ENCODE measurements at places on chromosomes 3 and 15.
A peak's percentile ranks its signal among the peaks of the same experiment; 100 is the strongest.

DNA sequence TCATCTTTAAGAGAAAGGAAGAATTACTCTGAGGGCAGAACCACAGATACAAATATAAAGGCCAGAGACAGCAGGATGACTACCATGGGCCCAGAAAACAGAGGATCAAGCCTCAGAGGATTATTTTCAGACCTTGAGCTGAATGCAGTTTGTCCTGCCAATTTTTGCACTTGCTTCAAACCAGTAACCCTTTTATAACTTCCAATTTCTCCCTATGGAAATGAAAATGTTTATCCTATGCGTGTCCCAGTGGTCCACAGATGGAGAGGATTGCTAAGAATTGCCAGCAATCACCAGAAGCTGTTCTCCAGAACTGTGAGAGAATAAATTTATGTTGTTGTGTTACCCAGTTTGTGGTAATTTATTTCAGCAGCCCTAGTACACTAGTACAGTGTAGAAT is 26.4 kb upstream of the MME start:
- DNase-seq = no peak

DNA sequence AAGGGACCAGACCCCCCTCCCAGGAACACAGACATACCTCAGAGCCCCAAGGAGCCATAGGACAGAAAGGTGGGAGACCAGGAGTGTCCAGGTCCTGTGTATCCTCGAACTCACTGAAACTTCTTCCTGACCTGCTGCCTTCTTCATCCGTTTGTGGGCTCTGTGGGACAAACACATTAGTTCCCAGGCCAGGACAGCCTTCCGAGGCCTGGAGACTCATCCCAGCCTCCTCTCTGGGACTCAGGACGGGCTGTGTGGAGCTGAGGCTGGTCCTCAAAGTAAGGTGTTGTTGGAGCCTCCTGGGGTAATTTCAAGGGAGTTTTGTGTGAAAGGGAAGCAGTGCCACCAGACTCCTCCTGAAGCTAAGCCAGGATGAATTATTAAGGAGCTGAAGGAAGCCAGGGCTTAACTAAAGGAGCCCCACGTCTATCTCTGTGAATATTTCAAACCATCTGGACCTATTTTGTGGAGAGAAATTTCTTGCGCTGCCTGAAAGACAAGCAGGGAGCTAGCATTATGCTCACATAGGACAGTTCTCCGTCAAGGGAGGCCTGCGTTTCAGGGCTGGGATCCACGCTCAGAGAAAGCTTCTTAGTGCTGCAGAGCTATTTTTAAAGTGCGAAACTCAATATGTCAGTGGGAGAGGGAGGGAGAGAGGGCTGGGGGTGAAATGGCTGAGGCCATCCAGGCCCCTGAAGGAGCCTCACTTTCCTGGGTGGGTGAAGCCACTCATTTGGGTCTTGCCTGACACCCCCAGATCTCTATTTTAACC is 29.8 kb upstream of the PLA2G4E start:
- no peak for DNase-seq

- DNase-seq = peak; percentile 57
These were observed 8.1 kb downstream of the CAV3 start for GRCh38 chr3:8741581-8742261.

GRCh38 chr15:77631745-77632533 is 773 bp downstream of the LINGO1 start:
- no peak for DNase-seq

- no peak for DNase-seq
These were observed 106.6 kb downstream of the LRIG1 start for GRCh38 chr3:66394019-66394752.

GRCh38 chr3:124529826-124530571 is 200.3 kb upstream of the UMPS start:
- no peak for DNase-seq

DNA sequence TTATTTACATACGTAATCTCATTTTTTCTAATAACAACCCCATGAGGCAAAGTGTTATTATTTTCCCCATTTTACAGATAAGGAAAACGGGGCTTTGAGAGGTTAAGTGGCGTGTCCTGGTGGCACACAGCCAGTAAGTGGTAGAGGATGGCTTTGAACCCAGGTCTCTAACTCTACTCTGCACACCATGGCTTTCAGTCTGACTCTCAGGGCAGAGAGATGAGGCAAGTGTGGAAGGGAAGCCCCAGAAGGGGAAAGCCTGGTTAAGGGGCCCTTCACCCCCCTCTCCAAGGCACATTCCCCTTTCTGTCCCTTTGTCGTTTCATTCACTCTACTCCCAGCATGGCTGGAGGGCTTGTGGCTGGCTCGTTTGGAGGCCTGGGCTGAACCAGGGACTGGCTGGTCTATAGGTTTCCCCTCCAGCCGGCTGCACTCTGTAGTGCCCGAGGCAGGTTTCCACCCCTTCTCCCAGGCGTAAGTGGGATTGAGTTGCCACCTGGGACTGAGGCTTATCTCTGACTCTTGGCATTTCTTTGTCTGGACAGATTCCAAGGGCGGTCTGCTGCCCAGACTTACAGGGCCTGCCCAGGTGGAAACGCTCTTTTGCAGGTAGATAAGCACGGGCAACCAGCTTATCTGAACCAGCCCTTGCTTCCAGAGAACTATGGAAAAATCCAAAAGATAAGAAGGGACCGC is 12.1 kb downstream of the SEMA4B start:
- DNase-seq = no peak

GRCh38 chr3:143036557-143036956 is 35.2 kb downstream of the U2SURP start:
- no peak for DNase-seq

GRCh38 chr3:119663885-119664284 is 3.5 kb upstream of the POPDC2 start:
- no peak for DNase-seq

DNA sequence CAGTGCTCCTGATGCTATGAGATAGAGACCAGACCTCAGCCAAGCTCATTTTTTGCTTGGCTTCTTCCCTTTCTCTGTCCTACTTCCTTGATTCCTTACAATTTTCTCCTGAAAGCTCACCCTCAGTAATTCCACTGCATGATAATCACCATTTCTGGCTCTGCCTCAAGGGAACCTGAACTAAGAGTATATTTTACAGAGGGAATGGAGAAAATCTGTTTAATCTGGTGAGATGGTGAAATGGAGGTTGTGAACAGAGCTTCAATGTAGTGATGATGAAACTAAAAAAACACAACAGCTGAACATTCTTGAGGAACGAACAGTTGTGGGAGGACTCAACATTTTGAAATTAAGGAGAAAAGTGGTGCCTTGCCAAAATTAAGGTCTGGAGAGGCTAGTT is 16.3 kb downstream of the HHLA2 start:
- peak; percentile 57 for DNase-seq

- DNase-seq = no peak
These were observed 39.3 kb downstream of the CHRD start for GRCh38 chr3:184419171-184419570.

DNA sequence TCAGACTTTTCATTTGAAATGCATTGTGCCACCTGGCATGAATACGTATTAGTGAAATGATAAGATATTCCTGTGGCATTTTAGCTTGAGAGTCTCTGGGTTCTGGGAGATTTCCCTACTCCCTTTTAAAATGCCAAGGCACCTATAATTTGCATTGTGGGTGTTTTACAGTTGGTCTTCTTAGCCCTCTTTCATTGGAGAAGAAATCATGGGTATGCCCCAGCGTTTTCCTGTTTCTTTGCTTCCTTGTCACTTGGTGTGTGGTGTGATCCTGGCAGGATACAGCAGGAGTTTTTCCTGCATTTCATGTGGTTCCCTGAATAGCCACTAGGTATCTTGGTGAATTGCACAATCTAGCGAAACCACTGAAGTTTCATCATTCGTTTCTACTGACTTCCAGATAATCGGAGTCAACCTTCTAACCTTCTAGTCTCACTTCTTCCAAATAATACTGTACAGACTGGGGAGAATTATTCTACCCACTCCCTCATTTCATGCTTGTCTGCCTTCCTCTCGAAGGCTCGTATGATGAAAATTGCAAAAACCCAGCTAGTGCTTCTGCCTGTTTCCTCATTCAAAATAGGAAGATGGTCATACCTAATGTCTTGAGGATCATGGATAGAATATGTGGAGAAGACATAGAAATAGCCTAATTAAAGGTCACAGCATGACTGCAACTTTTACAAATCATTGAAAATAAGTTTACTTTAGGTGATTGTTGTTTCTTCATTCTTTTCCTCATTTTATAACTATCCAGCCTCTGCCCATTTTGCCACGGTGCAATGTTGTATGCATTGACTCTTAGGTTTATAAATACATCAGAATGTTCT is 2.6 kb downstream of the BHLHE40 start:
- DNase-seq = peak; percentile 50

DNA sequence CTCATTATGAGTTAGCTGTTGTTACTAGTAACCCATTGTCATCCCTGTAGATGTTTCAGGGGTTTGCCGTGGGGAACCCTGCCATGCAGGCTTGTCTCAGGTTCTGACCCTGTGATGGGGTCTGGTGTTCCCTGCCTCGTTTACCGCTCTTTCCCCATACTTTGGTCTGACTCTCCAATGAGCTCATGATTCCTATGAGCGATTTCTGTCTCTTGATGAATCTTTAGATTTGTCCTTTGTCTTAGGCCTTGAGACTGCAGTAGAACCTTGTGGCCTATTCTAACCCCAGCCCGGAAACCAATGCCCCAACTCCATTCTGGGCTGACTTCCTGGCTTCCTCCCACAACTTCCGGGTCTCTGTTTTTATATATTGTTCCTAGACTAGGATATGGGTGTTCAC is 11.3 kb upstream of the IQGAP1 start:
- DNase-seq = no peak

DNA sequence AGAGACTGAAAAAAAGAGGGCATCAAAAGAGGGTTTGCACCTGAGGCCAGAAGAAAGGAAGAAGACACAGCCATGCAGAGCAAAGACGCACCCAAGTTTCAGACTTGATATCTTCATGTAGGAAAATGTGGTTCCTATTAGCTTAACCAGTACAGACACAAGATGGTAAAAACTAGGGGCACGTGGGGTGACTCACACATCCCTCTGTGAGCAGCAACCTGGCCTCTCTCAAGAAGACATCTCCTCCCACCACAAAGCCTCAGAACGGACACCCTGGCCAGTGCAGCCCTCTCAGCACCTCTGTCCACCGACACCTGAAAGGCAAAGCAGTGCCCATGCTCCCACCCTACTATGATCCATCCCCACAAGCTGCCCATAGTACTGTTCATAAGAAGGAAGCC is 33.3 kb downstream of the GLB1 start:
- peak; percentile 42 for DNase-seq

DNA sequence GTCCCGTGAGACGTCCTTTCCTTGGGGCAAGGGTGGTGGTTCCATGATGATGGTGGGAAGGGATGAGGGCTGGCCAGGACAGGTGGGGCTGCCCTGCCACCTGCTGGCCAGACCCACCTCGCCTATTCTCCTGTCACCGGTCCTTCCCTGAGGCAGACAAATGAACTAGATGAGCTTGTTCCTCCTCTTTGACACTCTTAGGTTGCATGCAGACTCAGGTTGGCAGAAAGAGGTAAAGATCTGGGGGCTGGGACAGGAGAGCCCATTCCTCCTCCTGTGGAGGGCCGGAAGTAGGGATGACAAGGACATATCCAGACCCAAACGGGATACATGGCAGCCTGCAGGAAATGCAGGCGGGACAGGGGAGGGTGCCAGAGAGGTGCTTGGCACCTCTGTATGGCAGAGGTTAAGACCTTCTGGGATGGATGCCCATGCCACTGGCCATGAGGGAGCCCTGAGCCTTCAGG is 38.6 kb downstream of the ACSBG1 start:
- no peak for DNase-seq

DNA sequence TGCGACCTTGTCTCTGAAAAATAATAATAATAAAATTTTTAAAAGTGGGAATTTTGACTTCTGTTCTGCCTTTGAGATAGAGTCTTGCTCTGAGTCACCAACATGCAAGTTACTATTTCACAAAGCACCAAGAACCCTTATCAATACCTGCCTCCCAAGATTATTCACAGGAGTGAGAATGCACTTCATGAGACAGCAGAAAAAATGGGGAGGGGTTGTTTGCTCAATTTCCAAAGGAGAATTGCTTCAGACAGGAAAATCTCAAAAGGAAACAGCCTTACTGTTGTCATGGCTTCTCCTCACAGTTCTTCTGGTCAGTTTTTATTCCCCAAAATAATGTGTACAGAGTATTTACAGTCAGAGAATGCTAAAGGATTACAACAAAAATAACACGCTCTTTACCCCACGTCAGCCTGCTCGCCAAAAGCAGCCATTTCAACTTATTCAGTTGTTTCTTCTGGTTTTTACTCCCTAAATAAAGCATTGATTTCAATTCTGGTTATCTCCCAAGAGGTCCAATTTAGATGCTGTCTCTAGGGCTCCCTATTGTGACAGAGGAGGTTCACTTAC is 89.0 kb downstream of the PPCDC start:
- DNase-seq = no peak

DNA sequence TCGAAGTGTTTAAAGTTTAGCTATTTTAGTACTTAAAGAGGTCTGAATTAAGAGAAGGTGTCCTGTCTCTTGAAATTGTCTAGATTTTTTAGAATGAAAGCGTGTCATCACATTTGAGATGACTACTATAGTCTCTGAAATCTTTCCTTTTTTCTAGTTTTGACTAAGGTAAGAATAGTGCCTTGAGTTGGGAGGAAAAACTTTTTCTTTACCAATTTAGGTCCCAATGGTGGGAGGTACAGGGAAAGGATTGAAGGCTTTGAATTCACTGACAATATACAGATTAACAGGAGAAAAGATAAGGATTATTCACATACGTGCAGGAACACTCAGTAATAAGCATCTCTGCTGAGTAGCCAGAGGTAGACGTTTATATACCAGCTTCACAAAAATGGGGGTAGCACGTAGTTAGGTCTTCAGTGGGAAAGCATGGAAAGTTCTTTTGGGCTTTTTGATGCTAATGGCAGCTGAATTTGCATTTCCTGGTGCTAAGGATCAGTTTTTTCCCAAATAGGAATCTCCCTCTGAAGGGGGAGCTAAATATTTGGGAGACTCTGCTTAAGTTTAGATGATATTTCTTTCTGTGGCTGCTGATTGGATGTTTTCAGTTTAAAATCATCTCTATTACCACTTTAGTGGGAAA is 88.1 kb downstream of the VPS8 start:
- no peak for DNase-seq

- DNase-seq = no peak
These were observed 44.9 kb upstream of the KLHL25 start for GRCh38 chr15:85839643-85840042.

- no peak for DNase-seq
These were observed 700.6 kb upstream of the GOLIM4 start for GRCh38 chr3:168796339-168796738.
